GDM1 (cell line): ENCODE measurements at places on chromosomes 3 and 15.

DNA sequence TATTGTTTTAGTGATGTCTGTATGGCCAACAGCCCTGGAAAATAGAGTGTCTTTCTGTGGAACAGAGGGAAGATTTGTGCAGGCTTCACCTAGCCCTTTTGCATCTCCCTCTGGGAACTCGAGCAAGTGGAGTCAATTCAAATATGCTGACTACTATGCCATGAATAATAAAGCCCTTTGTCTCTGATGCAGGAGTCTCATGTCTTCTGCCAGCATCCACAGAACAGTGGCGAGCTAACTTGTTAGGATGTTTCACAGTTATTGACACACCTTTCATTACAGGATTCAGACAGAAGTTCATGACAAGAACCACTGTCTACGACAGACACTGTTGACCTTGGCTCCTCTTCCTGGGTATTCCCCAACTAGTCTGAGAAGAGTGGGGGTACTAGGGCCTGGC lies 15.6 kb upstream of the CCDC54 start:
- no peak for DNase-seq

- no peak for DNase-seq
Measured at GRCh38 chr15:69979783-69980182, 117.9 kb downstream of the TLE3 start.

DNA sequence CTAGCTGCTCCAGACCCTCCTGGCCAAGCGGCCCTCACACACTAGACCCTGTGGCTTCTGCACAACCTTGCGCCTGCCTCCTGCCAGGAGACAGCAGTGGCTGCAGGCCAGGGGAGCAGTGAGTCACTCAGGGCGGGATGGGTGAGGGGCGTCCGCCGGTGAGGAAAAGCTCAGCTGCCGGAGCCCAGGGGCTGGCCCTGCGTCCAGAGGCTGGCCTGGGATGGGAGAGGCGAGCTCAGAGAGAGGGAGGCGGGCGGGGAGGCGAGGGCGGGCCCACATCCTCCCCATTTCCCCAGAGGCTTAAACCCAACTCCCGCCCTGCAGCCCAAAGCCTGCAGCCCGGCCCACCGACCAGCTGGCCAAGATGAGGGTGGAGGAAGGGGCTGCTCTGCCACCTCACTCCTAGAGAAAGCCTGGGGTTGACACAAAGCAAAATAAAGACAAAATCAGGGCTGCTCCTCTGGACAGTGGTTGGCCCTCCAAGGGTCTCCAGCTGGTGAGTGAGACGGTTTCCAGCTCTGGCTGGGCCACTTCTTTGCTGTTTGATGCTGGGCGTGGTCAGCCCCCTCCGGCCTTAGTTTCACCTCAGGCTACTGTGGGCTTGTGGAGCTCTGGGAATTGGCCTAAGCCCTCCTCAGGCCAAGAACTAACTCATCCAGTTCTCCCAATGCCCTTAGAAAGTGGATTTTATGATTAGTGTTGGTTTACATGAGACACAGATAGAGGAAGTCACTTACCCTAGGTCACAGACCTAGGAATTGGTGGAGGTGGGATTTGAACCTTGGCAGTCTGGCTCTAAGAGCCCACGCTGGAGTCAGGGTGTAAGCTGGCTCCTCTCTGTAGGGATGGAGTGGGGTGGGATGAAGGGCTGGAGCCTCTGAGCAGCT lies 50.6 kb downstream of the IQSEC1 start:
- DNase-seq: no peak

GRCh38 chr3:25455441-25456132 lies 27.5 kb downstream of the RARB start:
- no peak for DNase-seq

DNA sequence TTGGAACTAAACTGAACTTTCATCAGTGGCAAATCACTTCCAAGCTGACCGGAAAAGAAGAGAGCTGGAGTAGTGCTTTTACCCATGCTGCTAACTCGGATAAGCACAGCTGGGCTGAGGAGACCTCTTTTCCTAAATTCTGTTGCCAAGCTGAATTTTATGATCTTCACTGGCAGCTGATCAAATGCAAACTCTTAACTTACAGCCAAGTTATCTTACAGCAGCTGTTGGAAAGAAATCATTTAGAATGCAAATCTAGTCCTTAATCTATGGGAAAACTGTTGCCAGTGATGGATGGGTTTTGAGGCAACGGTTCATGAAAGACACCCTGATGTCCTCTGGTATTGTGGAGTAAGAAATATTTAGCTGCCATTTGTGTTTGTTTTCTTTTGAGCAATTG lies 216.5 kb downstream of the ZNF385D start:
- DNase-seq: no peak

DNA sequence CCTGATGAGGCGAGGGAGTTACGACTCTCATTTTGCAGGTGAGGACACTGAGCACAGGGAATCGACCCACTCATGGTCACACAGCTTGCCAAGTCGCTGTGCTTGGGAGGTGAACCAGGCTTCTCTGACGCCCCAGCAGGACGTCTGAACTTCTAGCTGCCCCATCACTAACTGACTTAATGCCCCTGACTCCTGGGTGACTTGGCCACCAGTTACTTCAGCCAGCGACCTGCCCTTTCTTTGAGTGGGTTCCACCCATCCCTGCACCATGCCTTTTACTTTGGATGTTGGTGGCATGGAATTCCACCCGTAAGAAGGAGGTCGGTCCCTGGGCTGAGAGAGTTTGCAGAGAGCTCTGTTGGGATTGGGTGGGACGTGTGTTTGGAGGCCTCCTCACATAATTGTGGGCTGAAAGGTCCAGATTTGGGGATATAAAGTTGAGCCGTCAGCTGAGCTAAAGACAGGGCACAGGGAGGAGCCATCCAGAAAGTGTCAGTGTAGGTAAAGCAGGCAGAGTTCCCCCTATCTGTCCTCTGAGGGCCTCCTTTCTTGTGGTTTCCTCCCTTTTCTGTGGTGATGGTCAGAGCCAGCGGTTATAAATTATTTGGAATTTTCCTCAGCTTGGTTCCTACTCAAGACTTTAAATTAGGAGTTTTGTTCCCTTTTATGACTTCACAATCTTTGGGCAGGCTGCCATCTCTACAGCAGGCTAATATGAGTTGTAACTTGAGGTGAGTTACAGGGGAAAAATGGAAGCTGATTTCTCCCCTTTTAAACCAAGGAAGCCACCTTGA lies 55.0 kb downstream of the FLNB start:
- DNase-seq: no peak

- DNase-seq: no peak
Measured at GRCh38 chr3:159548675-159549335, 439.8 kb upstream of the IL12A start.

DNA sequence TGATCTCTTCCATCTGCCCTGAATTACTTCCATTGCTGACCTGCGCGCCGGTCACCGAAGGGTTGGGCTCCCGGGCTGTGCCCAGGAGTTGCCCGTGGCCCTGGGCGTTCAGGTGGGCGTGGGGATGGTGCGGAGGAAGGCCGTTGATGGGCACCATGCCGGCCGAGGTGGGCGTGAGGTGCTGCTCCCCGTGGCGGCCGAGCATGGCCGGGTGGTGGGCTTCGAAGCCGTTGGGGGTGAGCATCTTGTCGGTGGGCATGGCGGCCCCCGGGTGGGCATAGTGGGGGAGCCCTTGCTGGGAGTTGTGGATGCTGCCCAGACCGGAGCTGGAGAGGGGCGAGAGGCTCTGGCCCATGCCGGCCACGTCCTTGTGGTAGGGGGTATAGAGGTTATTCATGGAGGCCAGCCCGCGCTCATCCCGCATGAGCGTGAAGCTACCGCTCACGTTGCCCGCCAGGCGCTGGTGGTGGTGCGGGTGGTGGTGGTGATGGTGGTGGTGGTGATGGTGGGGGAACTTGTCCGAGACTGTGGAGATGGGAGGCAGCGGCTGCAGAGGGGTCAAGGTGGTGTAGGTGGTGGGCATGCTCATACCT lies 1.0 kb downstream of the ONECUT1 start:
- DNase-seq: no peak

DNA sequence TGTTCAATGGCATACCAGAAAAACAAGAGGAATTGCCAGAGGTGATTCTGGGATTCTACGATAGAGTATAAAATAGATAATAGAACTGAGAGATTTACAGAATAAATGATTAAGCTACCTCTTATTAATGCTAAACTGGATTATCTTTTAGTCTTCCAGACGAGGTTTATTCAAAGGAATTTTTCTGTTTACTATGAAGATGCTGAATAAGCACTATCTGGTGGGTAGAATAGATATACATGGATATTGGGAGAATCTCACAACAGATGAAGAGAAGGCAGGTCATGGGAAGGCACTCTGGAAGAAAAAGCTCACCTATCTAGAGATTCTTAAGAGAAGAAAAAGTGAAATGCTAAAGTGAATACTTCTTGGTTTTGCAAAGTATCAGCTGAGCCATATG lies 11.2 kb downstream of the CIP2A start:
- DNase-seq: no peak

DNA sequence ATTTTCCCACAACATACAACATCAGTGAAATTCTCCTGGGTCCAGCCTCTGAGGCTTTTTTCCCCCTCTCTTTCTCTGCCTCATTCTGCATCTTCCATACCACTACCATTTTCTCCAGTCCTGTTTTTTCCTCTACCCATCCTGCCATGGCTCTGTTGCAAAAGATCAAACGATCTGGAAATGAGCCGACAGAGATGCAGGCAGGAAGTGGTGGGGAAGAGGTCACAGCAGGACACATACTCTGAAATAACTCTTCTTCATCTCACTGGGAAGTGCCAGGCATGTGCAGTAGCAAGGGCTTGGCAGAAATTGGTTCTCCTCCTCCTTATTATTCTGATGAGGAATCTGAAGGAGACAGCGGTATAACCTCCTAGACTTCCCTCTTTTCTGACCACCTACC lies 114.3 kb downstream of the CORO2B start:
- no peak for DNase-seq

DNA sequence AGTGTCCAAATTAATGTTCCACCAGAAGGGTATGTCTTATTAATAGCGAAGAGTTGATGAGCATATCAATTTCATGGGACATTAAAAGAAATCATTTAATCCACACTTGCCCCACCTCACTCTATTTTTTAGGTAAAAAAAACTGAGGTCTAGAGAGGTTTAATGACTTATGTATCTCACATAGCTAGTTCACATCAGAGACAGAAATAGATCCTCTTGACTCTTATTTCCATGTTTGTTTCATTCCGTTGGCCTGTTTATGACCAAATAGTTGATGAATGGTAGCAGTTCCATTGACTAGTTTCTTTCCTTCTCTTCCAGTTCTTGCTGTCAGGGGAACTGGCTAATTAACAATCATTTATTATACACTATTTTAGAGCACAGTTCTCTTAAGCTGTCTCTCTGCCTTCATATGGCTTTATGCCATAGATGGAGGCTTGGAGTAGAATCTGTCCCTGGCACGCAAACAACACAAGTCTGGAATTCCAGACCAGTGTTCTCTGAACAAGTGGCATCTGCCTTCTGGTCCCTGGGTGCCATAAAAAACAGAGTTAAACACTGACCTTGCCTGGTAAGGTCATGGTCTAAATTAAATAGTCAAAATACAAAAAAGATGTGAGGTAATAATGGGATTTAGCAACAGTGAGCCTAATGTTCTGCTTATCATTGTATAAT lies 220.0 kb upstream of the CGNL1 start:
- no peak for DNase-seq
